ENCODE measurements at places on chromosomes 13 and 19.

DNA sequence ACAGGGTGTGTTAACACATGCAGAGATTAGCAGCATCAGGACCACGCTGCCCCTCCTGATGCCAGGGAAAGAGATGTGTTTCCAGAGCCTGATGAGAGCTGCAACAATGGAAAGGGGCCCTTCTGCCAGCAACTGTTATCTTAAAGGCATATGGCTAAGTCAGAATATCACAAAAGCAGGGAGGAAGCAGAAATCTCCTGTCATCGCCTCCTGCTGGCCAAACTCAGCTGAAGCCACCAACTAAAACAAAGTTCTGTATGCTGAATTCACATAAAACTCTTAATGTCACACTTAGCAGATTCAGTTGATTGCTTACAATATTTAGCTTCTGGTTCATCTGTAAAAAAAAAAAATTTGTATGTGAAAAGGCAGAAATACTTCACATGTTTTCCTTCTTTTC, 178.2 kb downstream of the GPC5 start:
- DNase-seq = no peak

DNA sequence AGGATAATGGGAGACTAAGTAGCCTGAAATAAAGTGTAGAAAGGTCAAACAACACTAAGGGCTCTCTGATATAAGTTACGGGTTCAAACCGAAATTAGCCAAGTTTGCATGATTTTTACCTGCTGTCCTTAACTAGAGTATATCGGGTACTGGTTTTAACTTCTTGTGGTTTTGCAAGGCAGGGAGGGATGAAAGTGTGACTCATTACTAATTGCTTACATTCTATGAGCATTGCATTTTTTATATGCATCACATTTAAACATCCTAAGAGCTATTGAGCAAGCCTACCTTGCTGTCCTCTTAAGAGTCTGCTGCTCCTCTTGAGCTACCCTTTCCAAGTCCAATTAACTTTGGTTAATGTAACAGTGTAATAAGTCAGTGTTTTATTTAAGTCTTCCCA, 415.4 kb downstream of the SLITRK5 start:
- DNase-seq = no peak

DNA sequence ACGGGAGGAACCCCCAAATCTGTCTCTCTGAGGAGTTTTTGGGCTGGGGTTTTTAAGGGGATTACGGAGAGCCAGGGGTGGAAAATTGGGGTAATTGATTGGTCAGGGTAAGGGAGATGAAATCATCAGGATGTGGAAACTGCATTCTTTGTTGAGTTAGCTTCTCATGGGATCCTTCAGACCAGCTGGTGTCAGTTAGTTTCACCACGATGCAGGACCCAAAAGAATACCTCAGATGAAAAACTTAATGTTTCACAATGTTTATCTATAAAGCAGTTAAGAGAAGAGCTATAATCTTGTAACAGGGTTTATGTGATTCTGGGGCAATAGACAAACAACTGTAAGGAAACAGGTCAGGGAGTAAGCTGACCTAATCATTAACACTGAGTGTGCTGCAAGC, 230.8 kb downstream of the POU4F1 start:
- DNase-seq = no peak

DNA sequence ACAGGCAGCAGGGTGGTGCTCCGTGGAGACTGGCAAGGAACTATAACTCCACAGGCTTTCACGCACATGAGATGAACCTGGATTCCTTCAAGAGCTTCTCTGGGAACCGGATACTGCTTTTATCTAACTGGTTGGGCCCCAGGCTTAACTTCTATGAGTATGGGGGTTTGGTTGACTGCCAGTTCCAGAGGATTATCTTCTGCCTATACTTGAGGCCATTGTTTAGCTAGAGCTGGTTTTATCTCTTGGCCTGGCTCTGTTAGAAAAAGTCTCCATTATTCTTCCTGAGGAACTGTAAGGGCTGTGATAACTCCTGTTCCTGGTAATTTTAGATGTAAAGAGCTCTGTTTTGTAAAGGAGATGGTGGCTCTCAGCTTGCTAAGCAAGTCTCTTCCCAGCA, 40.9 kb downstream of the ZNF846 start:
- DNase-seq = no peak

DNA sequence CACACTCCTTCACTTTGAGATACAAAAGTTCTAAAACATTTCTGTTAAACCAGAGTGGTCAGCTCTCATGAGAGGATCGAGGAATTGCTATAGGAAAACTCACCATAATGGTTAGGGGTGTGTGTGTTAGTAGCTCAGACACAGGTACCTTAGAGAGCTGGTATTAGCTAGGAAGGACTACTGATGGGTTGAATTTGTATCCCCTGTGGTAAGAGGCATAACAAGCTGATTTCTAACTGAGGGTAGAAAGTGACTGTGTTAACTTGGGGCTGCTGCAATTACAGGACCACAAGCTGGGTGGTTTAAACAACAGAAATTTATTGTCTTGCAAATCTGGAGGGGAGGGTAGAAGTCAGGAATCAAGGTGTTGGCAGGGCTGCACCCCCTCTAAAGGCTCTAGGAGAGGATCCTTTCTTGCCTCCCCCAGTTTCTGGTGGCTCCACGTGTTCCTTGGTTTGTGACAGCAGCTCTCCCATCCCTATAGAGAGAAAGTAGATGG, 17.4 kb downstream of the LEUTX start:
- DNase-seq = no peak

DNA sequence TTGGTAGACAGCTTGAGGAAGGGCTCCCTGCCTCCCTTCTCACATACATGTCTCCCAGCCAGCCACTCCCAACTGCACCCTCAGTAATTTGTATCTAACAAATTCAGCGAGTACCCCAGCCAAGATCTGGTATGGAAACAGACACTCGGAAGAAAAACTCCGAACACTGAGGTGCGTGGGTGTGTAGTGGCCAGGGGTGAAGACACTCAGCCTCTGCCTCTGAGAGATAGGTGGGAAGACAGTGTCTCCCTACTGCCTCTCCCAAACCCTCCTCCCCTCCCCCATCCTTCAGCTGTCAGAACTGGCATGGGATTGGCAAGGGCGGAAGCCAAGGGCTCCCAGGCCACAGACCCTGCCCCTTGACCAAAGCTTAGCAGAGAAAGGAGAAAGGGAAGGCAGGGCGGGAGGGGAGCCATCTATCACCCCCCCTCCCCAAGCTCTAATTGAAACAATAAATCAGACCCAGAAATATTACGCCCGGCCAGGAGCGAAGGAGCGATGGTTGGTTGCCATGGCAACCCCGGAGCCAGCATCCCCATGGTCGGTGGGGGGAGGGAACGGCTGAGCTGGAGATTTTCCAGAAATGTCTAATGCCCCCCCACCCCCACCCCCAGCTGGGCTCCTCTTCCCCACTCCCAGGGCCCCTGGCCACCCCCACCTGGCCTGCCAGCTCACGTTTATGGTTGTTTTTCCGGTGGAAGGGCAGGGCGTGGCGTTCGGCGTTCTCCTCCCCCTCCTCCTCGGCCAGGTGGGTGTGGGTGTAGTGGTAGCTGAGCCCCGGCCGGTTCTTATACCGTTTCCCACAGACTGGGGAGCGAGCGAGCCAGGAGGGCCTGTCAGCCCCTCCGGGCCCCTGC, 7.0 kb downstream of the DPF1 start:
- DNase-seq = no peak

- no peak for DNase-seq
These were observed 276 bp downstream of the ALG11 start for GRCh38 chr13:52012512-52012836.

- DNase-seq = no peak
These were observed 27.7 kb upstream of the CYSLTR2 start for GRCh38 chr13:48626077-48626449.

DNA sequence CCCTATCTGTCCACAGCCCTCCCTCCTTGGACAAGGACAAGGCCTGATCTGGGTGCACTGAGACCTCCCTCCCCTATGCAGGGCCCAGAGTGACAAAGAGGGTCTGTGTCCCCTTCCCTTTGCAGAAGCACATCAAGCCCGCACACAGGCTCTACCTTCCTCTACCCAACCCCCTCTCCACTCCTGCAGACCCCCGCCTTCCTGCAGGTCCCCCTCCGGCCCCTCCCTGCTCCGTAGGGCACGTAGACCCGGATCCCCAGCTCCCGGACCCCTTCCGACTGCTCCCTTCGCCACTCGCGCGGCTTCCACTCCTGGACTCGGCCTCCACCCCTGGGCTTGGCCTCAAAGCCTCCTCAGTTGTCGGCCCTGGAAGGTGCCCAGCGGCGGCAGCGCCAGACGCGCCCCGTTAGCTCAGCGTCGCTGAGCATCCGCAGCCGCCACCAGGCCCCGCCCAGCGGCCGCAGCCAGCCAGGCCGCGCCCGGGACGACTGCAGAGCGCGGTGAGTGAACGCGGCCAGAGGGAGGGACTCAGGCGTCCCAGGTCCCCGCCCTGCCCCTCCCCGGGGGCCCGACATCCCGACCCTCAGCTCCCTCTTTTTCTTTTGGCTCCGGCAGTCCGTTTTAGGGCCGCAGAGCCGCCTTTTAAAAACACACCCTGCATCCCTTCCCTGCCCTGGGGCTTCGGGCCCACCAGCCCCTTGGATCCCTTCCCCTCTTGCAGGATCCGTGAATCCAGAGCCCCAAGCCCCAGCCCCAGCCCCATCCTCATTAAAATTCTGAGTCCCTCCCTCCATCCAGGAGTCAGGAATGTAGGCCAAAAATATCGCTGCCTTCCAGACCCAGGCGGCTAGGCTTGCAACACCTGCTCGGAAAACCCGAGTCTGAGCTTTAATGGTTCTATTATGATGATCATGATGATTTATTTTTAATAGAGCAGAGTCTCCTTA, 1.5 kb upstream of the MYADM start:
- DNase-seq = no peak

- no peak for DNase-seq
These were observed 633 bp downstream of the SPHK2 start for GRCh38 chr19:48619692-48620585.

DNA sequence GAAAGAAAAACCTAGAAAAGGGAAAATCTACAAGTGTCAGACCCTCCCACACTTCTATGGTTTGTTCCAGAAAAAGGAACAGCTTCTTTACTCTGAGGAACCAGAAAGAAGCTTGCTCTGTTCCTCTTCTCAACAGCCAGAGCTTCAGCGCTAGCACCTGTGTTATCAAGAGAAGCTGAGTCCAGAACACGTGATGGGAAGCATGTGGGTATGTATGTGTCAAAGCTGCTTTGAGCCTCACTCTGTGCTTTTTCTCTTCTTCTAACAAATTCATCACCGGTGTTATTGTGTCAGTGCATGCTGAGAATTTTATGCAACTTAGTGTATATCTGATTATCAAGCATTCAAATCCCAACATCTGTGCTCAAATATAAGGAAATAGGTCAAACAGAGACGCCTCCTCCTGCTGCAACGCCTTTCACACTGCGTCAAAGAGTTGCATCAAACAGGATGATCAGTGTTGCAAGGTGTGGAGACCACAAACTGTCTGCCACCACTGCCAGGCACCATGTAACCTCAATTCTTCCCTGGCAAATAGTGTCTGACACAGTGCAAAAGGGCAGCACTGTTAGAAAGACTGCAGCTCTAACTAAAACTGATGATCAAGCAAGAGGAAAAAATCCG, 83.9 kb downstream of the LRRC63 start:
- DNase-seq = no peak

DNA sequence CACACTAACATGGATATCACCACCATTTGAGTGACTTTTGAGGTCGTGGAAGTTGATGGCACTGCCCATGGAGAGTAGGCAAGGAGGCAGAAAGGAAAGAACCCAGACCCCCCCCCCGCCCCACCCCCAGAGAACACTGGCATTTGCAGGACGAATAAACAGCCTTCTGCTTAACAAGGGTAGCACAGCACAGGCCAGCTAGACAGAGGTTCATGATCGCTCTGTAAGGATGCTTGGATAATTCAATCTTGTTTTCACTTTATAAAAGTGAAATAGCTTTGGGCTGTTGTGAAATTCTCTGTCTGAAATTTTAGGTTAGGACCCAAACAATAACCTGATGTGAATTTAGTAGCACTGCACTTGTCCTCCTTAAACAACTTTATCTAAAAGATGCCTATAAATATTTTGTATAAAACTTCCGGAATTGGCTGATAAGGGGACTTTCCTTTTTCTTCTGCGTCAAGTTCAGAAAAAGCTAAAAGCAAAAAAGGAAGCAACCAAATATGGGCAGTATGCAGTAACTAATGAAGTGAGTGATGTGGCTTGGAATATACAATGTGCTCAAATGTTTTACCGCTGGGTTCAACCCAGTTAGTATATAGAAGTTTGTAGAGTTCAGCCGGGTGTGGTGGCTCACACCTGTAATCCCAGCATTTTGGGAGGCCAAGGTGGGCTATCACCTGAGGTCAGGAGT, 163.7 kb downstream of the SHISA2 start:
- DNase-seq = no peak

GRCh38 chr13:98546402-98546801, 30.5 kb downstream of the STK24 start:
- DNase-seq = no peak

DNA sequence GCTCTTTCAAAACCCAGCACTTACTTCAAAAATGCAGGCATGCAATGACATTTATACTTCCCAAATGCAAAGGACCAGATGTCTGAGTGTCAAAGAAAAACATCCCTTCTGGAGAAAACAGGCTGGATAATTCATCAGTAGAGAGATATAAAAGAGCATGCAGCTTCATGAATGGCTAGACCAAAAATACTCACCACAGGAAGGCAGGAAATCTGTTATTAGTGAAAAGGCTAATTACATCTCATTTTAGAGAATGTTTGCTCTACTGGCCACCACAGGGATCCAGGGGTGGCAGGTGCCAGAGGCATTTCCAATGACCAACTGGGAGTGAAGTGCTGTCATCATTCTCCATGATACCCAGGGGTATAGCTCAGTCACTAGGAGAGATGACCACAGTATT, 106.5 kb downstream of the LHFPL6 start:
- no peak for DNase-seq

GRCh38 chr13:90594681-90595080, 752.8 kb upstream of the MIR17HG start:
- DNase-seq = no peak

DNA sequence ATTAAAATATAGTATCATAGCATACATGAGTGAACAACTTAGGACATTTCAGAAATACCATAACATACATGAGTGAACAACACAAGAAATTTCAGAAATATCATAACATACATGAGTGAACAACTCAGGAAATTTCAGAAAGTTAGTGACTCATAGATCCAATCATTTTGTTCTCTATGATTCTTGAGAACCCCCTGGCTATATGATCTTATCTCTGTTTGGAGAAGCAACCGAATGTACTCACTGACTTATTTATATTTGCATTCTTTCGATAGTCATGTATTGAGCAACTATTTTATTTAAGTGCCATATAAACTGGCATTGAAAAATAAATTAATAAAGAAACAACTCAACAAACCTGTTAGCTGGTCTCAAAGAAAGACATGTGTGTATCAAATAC, 251.1 kb downstream of the EFNB2 start:
- no peak for DNase-seq

- peak; percentile 49 for DNase-seq
These were observed 1.8 kb downstream of the FXYD7 start for GRCh38 chr19:35144600-35145436.

- DNase-seq = no peak
These were observed 72.3 kb upstream of the POMP start for GRCh38 chr13:28586439-28587173.

- no peak for DNase-seq
These were observed 13.2 kb upstream of the ZNF254 start for GRCh38 chr19:24073807-24074206.

GRCh38 chr13:44989071-44989889, at the start of the genes GPALPP1 and NUFIP1:
TSS of gene GPALPP1 (plus strand) at chr13:44989538. CDS start at chr13:44989655, 117 bp downstream.
TSS of gene NUFIP1 (minus strand) at chr13:44989471. CDS start at chr13:44989436, 35 bp downstream.
- peak; percentile 76 for DNase-seq

- DNase-seq = no peak
These were observed 11.0 kb upstream of the EPSTI1 start for GRCh38 chr13:43003010-43003409.

All from NCI-H1105 treated with DMSO at 0.1 percent for 48 hours (cell line).